Astrocyte (in vitro differentiated cells and primary cell): ENCODE measurements at places on chromosomes 4 and X.
A peak's percentile ranks its signal among the peaks of the same experiment; 100 is the strongest.

GRCh38 chrX:38868321-38868720 lies 67.1 kb downstream of the MID1IP1 start:
- no peak for DNase-seq

DNA sequence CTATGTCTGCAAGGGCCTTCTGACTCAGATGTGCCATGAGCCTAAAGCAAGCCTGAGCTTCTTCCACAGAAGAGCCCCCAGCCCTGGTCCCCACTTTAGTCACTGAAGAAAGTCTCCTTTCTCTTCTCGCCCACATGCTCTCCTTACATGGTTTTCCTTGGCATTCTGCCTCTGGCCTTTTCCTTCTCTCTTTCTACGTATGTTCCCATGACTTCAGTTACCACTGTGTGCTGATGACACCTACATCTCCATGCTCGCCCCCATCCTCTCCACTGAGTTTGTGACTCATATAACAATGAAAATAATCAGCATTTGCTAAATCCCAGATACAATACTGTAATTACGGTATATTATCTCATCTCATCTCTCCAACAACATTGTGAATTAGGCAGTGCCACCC lies 149.3 kb downstream of the AMMECR1 start:
- peak; percentile 86 for DNase-seq

GRCh38 chr4:11632025-11632424 lies 203.3 kb upstream of the HS3ST1 start:
- no peak for DNase-seq

DNA sequence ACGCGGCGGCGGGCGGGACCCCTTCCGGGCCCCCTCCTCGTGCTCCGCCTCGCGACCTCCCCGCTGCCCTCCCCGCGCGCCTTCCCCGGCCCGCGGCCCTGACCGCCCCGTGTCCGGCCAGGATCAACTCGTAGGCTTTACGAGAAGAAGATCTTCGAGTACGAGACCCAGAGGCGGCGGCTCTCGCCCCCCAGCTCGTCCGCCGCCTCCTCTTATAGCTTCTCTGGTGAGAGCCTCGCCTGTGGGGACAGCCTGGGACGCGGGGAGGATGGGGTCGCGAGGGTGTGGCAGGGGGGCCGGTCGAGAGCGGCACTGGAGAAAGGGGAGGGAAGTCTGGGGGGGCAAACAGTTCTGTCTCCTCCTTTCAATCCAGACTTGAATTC lies 465 bp downstream of the EMD start:
- no peak for DNase-seq
